ENCODE measurements at places on chromosomes 4 and X.

GRCh38 chr4:70902577-70903290 lies 565 bp downstream of the MOB1B start:
- DNase-seq = peak; percentile 80

GRCh38 chr4:37948542-37948941 lies 11.7 kb upstream of the PTTG2 start:
- DNase-seq = no peak

GRCh38 chr4:139020384-139020783 lies 4.8 kb downstream of the NOCT start:
- DNase-seq = peak; percentile 69

DNA sequence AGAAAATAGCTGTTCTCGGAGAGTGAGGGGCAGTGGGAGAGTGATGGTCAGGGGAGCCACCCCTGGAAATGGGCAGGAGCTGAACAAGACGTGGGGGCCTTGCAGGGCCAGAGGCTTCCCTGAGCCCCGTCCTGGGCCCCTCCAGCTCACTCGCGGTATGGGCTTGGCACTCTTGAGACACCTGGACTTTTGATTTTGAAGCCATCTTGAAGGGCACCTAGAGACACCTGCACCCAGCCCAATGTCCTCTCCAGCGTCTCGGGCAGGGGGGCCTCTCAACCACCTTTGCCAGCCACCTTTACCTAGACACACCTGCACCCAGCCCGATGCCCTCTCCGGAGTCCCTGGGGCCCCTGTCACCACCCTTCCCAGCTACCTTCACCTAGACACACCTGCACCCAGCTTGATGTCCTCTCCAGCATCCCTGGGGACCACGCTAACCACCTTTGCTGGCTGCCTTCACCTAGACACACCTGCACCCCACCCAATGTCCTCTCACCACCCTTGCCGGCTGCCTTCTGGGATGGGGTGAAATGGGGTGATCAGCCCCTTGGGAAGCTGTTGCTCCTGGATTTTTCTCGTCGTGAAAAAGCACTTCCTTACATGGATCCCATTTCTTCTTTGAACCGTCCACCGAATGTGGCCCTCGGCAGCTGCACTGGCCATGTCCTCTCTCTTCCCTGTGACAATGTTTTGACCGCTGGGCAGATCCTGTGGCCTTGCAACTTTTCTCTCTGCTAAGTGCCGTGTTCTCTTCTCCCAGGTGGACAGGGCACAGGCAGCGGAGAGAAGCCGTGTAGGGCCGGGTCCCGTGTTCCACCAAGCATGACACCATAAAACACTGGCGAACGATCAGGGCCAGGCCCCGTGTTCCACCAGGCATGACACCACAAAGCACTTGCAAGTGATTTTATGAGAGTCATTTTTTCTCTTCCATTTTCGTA lies 47.5 kb downstream of the CPZ start:
- DNase-seq = no peak

GRCh38 chr4:61332693-61333092 lies 132.6 kb downstream of the ADGRL3 start:
- DNase-seq = no peak

GRCh38 chrX:94742772-94743171 lies 1068.8 kb downstream of the FAM133A start:
- DNase-seq = no peak

DNA sequence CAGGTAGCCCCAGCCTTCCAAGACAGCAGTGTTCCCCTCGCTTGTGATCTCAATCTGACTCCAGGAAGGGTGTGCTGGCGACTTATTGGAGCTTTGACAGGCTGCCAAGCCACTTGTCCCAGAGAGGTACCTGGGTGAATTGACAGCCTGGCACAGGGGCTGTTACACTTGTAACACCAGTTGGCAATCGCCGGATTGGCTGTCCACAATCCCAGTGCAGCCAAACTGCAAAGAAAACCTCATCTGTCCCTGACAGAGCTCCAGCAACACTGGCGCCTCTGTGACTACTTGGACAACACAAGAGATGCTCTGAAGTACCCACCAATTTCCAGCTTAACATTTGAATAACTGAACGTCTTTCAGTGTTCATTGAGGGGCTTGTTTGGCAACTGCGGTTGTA lies 76.8 kb upstream of the PRPS1 start:
- no peak for DNase-seq

All from H7 (cell line).